ENCODE measurements at places on chromosomes 4 and X.

- no peak for DNase-seq
Observed at GRCh38 chr4:69069085-69069484, 27.2 kb upstream of the UGT2B7 start.

DNA sequence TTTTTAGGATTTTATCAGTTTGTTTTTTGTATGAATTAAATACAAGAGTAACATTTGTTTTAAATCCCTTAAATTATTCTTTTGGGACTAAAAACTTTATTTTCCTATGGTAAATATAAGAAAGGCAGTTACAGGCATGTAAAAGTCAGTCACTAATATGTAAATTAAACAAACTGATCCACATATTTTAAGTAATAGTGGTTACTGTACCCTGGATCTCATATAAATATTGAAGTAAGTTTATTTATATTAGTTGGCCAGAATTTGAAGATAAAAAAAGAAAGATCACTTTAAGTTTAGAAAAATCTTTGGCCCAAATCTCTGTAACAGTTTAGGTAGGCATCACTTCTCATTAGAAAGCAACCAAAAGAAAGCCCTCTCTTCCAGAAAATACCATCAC lies 45.8 kb downstream of the LDB2 start:
- DNase-seq = no peak

GRCh38 chrX:108306086-108306485 lies 132.1 kb downstream of the COL4A6 start:
- DNase-seq = no peak

DNA sequence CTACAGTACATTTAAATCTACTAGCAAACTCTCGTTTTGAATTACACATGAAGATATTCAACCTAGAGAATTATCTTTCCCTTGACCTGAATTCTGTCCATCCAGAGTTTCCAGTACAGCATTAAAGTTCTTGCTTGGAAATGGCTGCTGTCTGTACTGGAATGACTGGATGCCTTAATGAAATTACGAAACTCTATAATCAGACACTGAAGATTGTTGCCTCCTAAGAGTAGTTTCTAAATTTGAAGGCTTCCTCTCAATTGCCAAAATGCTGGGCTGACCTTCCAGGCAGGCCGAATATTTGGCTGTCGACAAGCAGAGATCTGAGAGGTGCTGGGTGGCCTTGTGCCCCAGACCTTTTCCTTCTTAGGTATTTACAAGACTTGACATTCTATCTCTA lies 215.1 kb upstream of the GPC4 start:
- no peak for DNase-seq

DNA sequence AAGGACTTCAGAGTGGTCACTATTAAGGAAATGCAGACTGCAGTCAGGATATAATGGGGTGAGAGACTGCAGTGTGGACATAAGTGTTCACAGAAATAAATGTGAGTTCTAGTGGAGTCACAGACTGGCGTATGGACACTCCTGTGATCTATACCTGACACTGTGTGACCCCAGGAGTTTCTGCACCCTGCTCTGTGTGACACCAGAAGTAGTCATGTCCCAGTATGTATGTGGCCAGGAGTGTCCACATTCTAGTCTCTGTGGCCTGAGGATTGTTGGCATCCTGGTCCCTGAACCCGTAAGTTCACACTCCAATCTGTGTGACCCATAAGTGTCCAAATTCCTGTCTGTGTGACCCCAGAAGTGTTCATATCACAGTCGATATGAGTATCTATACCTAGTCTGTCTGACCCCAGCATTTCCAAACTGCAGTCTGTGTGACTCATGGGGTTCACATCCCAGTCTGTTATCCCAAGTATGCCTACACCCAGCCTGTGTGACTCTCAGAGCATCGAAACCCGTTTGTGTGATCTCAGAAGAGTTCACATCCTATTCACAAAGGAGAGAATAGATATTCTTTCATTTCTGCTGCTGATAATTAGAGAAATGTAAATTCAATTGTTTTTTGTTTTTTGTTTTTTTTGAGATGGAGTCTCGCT lies 16.3 kb downstream of the WDR13 start:
- DNase-seq = no peak

DNA sequence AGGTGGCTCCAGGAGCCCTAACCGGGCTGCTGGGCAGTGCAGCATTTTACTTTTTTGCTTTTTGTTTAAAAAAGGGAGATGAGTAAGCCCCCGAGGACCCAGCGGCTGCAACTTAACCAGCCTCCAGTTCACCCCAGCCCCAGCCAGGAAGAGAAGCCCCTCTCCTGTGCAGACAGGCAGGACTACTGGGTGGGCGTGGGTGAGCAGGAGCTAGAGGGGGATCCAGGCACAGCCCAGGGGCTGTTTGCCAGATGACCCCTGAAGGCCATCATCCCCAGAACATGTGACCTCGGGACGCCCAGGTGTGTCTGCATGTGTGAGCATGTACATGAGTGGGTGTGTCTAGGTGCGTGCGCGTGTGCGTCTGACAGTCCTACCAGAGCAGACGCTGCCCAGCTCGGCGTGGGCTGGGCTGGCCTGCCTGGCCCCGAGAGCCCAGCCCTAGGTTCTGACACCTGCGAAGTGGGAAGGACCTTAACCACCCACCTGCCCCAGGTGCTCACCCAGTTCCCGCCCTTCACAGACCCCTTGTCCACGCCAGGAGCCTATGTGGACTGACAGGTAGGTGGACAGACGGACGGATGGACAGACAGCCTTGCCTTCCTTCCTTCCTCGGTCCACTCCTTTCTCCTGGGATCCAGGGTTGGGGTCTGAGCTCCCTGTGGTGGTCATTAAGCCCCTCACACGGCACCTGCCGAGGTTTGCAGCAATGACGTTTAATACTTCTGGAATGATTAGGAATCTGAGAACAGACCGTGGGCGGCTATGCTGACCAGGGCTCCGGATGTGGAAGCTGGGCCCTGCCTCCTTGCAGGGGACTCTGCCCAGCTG lies 7.8 kb upstream of the HAUS3 start:
- DNase-seq = no peak

DNA sequence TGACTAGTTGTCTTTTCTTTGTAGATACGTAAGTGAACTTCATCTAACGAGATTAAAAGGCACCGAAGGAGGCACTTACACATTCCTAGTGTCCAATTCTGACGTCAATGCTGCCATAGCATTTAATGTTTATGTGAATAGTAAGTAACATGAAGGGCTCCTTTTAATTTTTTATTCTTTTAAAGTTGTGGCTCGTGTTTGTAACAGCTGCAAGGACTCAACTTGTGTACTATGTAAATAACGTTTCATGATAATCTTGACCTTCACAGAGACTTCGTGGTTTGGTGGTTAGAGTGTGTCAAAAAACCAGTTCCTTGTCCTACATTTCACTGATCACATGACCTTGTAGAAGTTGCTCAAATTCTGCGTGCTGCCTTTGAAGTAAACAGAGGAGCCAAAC lies 51.6 kb downstream of the KIT start:
- peak; percentile 27 for DNase-seq

DNA sequence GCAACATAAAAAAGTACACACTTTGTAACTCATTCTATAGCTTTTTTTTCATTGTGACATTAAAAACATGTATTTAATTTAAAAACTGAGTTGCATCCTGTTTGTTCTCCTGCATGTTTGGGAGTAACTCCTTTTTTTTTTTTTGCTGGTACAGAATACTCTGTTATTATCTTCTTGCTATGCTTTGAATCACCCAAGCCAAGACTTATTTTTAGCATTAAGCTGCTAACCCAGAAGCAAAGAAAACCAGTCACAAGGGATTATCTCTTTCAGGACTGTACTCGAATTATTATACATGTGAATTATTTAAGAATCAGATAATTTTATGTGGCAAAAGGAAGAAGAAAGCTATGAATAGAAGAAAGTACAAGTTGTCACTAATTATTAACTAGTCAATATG lies 194.9 kb downstream of the ADAMTS3 start:
- DNase-seq = no peak

- no peak for DNase-seq
Observed at GRCh38 chr4:25809996-25810395, 52.8 kb downstream of the SEL1L3 start.

GRCh38 chr4:155548173-155548572 lies 118.5 kb upstream of the GUCY1A1 start:
- no peak for DNase-seq

- DNase-seq = no peak
Observed at GRCh38 chr4:113959539-113959937, 19.9 kb downstream of the ARSJ start.

DNA sequence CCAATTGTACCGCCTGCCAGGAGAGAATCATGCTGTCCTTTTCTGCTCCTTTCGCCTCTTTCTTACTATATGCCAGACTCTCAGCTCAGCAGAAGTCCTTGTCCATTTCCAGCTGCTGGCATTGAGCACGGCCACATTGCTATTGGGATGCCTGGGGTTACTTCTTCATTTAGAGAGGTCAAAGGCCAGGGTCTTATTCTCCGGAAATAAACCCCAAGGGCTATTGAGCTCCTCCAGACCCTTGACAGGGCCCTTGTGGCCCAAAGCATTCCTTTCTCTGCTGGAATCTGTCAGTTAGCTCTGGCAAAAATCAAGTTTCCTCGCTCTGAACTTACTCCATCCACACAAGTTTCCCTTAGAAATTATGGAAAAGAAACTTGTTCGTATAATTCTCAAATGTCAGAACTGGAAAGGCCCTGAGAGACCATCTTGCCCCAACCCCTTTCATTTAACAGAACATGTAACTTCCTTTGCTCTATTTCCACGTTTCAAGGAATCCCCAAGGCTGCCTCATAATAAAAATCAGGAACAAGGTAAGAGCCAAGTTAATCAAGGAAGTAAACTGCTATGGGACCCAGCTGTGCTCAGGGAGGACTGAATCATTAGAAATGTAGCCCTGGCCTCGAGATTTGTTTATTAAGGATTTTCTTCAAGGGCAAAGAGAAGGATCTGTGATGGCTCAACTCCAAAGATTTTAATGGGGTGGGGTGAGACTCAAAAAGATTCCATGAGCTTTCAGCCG lies 11.8 kb downstream of the AKAP4 start:
- DNase-seq = no peak

DNA sequence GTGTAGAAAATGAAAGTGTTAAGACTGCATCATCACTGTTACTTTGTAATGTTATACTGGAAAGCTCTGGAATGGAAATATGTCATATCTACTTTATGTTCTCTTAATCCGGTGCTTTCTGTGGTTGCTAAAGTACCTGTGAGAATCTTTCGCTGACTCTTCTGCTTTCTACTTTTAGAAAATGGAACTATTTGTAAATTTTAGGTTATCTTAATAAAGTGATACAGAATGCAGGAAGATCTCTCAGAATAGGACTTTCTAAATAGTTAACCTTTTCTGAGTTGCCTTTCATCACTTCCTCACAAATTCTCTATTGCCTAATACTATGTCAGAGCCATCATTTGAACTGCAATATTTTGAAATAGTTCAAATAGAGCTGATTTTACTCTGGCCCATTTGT lies 69.3 kb downstream of the BMP2K start:
- DNase-seq = no peak

DNA sequence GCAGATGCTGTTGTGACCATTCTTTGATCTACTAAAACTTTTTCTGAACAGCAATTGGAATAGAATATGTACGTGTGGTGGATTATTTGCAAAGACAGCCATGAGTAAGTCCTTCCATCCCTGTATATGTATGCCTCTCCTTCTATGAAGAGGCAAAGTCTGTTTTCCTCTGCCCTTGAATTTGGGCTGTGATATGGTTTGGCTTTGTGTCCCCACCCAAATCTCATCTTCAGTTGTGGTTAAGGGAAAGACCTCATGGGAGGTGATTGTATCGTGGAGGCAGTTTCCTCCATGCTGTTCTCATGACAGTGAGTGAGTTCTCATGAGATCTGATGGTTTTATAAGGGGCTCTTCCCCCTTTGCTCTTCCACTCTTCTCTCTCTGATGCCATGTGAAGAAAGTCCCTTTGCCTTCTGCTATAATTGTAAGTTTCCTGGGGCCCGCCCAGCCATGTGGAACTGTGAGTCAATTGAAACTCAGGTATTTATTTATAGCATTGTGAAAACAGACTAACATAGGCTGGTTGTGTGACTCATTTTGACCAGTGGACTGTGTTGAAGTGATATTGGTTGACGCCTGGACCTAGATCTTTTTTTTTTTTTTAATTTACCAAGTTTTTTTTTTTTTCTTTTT lies 108.3 kb upstream of the CAMK2D start:
- no peak for DNase-seq

DNA sequence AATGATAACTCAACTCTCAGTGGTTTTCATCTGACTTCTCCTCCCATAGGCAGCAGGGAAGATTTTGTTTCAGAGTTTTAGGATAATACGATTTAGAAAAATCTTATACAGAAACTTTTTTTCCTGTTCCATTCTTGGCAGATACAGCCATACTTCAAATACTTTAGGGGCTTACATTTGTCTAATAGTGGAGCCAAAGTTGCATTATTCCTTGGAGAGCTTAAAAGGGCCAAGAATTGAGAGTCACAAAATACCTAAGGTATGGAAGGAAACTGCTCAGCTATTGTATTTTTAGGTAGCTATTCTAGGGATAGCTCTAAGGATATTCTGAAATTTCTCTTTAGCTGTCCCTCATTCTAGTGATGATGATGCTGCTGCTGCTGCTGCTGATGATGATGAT lies 132.9 kb upstream of the PTCHD1 start:
- no peak for DNase-seq
